ENCODE measurements at places on chromosomes 4 and X.

GRCh38 chr4:82797405-82798111 is 1.0 kb downstream of the SCD5 start:
- no peak for DNase-seq

DNA sequence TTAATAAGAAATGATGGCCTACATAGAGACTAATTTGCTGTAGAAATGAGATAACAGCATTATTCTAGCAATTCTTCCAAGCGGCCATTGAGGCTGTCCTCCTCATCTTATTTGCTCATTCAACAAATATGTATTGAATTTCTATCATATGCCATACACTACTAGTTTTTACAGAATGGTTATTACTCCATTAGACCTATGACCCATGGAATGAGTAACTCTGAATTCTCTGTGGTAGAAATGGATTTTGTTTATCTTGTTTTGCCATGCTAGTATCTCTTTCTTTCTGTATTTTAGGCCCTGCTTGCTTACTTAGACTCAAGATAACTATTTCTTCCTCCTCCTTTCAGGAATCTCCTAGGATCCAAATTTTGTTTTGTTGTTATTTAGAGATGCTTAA is 103.5 kb downstream of the RPA4 start:
- no peak for DNase-seq

DNA sequence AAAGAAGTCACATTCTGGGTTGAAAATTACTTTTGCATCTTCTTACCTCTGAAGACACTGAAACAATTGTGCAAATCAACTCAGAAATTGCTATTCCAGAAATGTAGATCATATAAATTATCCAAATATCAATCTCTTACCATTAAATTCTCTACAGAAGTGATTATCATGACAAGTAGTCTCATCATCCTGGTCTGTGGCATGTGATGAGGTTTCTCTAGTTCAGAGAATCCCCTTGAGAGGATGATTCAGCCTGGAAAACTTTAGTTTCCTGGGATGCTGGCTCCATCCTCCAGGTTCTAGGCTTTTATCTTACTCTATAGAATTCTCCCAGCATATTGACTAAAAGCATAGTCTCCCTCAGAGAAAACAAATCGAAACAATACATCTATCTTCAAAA is 76.2 kb upstream of the S100G start:
- DNase-seq: no peak

DNA sequence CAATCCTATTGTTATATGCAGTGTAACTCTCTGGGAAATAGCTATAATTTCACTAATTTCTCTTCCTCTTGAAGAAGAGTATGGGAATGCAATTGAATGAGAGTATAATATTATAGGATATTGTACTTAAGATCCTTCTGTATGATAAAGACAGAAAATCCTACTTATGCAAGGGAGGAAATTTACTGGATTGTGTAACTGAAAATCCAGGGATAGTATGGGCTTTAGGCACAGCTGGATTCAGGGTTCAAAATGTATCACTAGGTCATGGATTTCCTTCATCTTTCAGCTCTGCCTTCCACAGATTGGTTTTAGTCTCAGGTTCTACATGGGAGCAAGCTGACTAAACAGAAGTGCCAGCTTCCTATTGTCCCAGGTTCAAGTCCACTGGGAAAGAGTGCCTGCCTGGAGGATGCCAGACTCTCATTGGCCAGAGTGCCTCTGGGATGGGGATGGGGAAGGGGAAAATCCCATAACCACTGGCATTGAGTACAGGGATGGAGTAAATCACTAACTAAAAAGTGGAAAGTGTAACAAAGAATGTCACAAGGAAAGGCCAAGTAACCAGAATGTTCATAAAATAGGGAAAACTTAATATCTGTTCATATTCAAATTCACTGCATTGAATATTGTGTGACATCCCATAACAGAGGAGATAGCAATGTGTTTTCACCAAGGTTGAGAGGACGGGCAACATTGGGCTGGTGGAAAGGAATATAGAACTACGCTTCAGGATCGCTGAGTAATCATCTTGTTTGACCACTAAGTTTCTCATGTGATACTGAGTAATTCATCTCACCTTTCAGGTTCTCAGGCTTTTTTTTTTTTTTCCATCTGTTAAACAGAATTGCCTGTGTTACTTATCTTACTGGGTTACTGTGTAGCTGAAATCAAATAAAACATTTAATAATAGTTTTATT is 75.7 kb downstream of the ANXA3 start:
- DNase-seq: no peak

DNA sequence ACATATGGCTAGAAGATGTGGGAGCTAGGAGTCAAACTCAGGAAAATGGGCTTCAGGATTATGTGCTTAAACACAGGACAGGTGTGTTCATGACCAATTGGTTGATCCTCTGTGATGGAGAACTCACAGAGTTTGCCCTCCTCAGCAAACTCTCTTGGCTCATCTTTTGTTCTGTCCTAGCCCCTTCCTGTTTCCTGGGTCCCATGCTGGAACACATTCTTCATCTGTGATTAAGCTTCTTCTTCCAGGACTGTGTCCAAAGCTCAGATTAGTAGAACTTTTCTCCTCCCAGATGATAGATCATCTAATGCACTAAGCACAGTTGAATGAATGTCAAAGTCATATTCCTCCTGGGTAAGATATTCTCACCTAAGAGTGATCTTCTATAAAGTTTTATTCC is 38.8 kb upstream of the TCEANC start:
- no peak for DNase-seq

DNA sequence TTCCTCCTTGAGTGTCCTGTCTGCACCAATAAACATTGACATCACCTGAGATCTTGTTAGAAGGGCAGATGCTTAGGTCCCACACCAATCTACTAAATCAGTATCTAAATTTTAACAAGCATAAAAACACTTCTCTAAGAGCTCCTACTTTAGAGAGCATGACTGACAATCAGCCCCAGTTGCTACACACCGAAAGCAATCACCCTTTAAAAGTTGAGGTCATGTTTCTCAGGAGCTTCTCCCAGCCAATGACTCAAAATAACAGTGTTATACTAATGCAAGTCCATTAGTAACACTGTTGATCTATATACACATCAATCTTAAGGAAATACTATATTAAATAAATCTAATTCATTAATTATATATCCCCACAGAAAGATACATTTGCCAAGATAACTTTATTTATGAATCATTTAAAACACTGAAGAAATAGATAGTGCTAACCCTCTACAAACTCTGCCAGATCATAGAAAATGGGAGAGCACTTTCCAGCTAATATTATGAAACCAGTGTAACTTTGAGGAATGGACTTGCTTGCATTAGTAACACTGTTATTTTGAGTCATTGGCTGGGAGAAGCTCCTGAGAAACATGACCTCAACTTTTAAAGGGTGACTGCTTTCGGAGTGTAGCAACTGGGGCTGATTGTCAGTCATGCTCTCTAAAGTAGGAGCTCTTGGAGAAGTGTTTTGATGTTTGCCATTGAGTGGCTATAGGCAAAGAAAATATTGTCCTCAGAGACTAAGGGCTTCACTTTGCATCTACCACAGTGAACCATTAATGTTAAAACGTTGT is 109.8 kb upstream of the HDX start:
- DNase-seq: no peak

DNA sequence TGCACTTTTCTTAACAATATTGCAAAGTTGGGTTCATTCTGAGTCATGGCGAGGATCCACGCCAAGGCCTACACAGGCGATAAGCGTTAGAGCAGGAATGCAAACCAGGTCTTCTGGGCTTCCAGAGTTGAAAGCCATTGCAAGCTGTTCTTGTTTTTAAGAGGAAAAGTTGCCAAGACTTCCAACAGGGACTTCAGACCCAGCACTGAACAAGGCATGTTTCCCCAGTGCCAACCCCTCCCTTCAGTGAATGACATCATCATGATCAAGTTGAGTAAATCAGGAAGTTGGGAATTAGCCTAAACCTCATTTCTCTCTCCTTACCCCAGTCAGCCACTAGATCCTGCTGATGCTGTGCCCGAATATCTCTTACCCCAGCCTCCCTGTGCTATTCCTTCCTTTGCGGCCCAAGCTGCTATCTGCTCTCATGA is 355.1 kb downstream of the HS3ST1 start:
- no peak for DNase-seq

DNA sequence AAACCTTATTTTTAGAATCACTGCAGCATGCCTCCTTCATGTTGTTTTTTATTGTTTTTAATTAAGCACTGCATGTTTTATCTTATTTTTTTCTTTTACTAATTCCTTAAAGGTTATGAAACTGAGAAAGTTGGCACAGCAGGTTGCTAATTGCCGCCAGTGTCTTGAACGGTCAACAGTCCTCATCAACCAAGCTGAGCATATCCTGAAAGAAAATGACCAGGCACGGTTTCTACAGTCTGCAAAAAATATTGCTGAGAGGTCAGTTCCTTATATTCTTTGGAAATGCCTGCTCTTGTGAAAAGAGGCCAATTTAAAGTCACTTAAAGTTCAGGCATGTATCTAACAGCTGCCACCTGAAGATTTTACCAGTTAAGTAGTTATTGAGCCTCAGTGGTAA is 76.8 kb downstream of the TEX13B start:
- DNase-seq: no peak

All from stimulated activated CD4-positive, alpha-beta T cell treated with anti-CD3 and anti-CD28 coated beads, Interleukin-15, amount 100 ng/mL, for 1 hour (primary cell).